ENCODE measurements at places on chromosomes 3 and 15.

DNA sequence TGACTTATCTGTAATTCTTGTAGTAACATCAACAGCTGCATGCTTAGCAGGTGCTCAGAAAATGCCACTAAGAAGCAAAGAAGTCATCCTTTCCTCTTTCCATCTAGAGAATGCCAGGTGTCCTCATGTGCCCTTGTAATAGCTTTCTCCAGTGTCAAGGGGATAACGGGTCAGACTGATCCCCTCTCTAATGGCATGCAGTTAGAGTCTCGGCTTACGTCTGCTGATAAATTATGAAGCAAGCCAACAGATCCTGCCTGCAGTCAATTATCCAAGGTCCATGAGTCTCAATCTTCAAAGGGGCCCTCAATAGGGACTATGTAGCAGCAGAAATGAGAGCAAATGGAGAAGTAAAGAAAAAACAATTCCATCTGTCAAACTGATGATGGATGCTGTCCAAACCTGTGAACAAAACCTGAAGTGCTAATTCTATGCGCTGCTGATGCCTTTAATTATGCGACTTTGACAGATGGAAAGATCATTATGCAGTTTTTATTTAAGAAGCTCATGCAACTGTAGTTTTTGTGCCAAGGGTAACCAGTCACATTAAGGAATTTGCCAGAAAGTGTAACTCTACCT is 162.8 kb upstream of the PEX5L start:
- no peak for DNase-seq

- no peak for DNase-seq
Observed at GRCh38 chr3:48711727-48712126, 5.3 kb downstream of the IP6K2 start.

GRCh38 chr3:188090620-188091309 is 63.2 kb upstream of the LPP start:
- no peak for DNase-seq

DNA sequence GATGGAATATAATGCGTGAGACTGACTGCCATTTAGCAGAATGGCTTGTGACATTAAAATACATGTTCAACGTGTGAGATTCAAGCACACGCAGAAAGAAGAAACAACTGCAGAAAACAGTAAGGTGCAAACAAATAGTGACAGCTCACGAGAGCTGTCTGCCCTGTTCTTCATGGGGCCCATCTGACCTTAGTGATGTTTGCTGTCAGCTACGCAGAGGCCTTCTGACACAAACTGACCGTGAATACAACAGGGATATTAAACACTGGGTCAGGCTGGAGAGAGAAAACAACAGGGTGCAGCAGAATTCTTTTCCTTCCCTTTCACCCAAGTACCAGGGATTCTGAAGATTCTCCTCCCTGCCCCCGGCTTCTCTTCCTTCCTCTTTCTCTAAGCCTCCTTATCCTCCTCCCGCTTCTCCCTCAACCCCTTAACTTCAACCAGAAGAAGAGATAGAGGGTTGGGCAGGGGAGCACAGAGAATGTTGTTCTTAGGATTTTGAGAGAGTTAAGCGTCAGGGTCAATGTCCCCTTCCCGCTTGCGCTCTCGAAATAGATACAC is 2.1 kb downstream of the TNFAIP8L3 start:
- no peak for DNase-seq

GRCh38 chr15:26095710-26096330 is 232.7 kb upstream of the ATP10A start:
- no peak for DNase-seq

GRCh38 chr3:30308131-30308530 is 298.3 kb upstream of the TGFBR2 start:
- no peak for DNase-seq

DNA sequence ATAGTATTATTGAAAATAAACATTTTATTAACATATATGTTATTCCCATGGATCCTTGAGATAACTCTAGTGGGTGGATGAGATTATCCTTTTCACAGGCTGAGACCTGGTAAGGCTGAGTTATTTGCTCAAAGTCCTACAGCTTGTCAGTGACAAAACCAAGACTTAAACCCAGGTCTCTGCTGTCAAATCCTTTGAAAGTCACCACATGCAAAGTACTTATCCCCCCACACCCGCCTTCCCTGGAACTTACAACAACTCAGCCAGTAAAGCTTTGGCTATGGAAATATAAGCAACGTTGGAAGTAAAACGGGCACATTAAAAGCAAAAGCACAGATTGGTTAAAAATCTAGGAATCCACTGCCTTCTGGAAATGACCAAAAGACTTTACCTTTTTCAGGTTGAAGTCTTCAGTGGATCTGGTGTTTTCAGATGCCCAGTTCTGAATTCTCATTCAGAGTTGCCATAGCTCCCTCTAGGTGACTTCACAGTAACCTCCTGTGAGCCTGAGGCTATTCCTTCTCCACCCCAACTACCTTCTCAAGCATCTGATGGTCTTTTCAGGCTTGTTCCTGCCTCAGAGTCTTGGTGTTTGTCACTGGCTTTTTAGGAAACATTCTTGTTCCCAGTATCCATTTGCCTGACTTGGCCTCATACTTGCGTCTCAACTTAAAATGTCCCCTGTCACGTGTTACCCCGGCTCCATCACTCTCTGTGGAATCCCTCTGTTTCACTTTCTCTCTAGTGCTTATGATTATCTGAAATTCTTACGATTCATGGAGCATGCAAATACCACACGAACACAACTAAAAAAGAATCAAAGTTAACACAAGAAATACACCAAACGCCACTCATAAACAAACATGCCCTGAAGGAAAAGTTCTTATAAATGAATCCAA is 131.2 kb downstream of the MAGI1 start:
- DNase-seq = no peak

DNA sequence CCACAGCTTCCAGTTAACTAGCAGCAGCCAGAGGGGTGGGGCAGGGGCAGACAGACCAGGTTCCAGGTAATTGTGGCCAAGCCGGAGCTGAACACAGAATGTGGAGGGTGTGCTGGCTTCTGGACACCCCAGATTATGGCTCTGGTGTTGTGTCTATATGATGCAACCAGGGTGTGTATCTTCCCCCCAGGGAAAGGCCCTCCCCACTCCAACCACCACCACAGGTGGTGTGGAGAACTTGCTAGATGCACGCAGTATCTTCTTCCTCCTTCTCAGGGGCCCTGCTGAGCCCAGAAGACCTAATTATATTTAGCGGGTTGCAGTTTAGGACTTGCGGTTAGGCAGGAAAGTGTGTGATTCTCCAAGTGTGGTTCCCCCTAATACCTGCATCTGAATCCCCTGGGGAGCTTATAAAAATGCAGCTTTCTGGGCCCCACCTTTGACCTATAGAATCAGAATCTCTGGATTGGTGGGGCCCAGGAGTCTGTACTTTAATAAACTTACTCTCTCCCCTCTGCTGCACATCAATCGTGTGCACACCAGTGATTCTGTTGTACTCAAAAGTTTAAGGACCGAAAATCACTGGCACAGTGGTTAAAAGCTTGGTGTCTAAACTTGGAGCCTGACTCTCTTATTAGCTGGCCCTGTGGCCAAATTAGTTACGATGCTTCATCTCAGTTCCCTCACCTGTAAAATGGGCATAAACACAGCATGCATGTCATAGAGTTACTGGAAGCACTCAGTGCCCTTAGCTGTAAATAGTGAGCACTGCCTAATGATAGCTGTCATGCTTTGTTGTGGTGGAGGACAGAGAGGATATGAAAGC is 379.1 kb upstream of the PROK2 start:
- DNase-seq = no peak

DNA sequence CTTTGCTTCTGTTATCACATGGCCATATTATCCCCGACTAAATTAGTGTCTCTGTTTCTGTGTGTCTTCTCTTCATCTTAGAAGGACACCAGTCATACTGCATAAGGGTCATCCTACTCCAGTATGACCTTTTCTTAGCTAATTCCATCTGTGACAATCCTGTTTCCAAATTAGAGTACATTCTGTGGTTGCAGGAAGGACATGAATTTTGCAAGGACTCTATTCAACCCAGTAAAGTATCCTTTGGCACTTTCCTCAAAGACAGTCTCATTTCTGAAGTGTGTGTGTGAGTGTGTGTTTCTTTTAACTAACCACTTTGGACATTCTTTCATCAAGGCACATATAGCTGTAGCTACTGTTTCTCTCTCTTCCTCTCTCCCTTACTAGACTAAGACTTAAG is 15.2 kb upstream of the MME start:
- DNase-seq = no peak
